T-cell (primary cell): ENCODE measurements at places on chromosomes 13 and 19. TPM values are rescaled to one million over a fixed set of nuclear protein-coding genes. Genes with fewer than 3 reads are reported as not detected.

GRCh38 chr13:47455626-47456025 lies 545.4 kb downstream of the SUCLA2 start:
- DNase-seq = no peak

DNA sequence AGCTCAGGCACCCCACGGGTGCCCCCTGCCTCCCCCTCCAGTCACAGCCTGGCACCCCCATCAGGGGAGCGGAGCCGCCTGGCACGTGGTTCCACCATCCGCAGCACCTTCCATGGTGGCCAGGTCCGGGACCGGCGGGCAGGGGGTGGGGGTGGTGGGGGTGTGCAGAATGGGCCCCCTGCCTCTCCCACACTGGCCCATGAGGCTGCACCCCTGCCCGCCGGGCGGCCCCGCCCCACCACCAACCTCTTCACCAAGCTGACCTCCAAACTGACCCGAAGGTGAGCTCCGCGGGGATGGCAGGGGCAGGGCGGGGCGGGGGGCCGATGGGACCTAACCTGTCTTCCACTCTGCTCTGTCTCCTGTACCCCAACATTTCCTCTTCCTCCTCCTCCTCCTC lies 25.0 kb downstream of the CKM start:
- no peak for DNase-seq

GRCh38 chr13:72132075-72132474 lies 265.1 kb upstream of the DACH1 start:
- DNase-seq = no peak

- DNase-seq = no peak
These were observed 567.7 kb downstream of the GPC6 start for GRCh38 chr13:93794197-93794885.

DNA sequence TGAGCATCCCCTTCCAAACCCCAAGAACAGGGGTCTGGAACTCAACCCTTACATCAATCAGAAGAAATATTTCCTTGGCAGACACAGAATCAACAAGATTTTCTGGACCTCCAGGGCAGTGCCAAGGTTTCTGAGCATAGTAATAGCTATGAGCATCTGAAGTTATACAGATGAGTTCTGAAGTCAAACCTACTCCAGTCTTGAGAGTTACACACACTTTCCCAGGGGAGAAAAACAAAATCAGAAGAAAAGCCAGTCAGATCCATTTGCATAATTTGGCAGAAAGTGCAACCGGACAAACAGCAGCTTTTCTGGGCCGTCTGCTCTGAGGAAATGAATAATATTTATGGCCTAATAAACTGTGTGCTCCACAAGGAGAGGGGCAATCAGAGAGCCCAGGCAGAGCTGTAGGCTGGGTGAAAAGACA lies 93.1 kb downstream of the KL start:
- no peak for DNase-seq

DNA sequence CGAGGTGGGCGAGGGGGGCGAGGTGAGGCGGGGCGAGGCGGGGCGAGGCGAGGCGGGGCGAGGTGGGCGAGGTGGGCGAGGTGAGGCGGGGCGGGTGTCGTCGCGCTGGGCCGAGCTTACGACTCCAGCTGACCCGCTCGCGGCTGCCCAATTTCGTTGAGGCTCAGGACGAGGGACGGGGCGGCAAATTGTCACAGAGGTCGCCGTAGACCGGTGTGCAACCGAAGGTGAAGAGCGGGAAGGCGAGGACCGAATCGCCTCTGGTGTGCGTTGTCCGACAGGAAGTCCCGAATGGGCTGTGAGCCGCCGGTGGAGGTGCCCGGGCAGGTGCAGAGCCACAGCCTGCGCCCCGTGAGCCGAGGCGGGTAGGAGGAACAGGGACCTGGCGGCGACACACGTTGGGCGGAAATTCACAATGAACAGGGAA lies at the start of gene LACC1:
LACC1 (plus strand) TSS at position 150 of the 427 bp plus-strand sequence. CDS start 1,082 bp downstream, outside the sequence.
- DNase-seq = no peak

DNA sequence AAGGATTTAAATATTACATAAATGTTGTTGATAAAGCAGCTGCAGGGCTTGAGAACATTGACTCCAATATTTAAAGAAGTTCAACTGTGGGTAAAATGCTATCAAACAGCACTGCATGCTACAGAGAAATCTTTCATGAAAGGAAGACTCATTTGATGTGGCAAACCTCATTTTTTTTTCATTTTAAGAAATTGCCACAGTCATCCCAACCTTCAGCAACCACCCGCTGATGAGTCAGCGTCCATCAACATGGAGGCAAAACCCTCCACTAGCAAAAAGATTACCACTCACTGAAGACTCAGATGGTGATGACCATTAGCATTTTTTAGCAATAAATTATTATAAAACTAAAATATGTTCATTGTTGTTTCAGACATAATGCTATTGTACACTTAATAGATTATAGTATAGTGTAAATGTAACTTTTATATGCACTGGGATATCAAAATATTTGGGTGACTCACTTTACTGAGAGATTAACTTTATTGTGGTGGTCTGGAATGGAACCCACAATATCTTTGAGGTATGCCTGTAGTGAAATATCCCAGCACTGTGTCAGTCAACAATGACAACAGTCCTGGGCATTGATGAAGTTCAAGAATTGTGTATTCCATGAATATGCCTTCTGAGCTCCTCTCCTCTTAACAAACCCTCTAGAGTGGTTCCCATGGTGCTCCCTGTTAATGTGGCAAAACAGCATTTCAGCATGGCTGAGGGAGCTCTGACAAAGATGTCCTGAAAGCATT lies 52.4 kb upstream of the SOX21 start:
- no peak for DNase-seq

DNA sequence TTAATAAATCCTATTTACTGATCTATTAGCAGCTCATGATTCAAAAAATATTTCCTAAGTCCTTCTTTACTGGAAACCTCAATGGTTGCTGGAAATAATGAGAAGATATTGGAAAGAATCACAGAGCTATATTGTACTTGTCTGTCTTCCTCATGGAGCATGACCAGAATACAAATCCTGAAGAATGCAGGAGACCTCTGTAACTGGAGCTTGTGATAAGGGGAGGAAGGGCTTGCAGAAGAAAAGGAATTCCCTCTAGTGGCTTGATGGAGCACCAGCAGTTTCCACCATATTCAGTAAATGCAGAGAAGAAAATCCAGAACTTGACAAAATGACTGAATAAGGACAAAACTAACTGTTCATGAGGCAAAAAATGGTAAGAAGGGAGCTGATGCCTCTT lies 1333.1 kb downstream of the EFNB2 start:
- DNase-seq = no peak

DNA sequence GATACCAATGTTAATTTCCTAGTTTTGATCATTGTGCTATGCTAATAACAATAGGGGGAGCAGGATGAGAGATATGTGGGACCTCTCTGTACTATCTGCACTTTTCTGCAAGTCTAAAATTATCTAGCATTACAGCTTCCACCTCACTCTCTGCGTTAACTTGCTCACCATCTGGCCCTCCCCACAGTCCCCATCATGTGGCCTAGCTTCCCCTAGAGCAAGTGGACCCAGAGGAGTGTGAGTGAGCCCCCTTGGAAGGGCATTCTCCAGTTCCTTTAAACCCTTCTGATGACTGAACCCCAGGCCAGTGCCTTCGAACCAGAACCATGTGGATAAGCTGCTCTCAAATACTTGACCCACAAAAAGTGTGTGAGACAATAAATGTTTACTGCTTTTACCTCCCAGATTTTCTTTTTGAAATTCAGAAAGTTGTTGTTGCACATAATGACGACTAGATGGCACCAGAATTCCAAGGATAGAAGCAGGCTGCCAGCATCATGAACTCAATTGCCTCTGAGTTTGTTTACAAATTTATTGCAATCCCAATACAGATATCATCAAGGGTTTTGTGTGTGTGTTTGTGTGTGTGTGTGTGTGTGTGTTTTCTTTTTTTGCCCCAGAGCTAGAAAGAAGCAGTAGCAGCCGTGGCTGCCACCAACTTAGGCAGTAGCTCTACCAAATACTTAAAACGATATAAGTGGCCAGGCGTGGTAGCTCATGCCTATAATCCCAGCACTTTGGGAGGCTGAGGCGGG lies 49.0 kb upstream of the ZNF780A start:
- DNase-seq = no peak

- no peak for DNase-seq
These were observed at the start of gene LRRC4B for GRCh38 chr19:50567882-50568727. LRRC4B (minus strand) TSS chr19:50568435; CDS start chr19:50548838, 19,597 bp downstream.

The ZNF571 gene
- total RNA-seq = 6.4 TPM

The MAST1 gene
- total RNA-seq = 0.75 TPM
